NCI-H345 (cell line): ENCODE measurements at places on chromosomes 5 and 9.

DNA sequence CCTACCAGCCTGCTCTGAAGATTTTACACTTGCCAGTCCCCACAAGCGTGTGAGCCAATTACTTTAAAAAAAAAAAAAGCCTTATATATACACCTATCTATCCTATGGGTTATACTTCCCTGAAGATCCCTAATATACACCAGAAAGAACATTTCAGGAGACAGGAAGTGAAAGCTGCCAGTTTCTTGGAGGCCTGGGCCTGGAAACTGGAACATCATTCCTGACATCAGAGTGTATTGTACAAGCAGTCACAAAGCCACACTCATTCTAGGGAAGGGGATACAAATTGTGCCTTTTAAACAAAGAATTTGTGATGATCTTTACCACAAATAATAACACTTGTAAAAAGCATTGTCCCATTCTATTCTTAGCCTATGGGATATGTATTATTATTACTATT is 98.3 kb upstream of the FBN2 start:
- DNase-seq: no peak

DNA sequence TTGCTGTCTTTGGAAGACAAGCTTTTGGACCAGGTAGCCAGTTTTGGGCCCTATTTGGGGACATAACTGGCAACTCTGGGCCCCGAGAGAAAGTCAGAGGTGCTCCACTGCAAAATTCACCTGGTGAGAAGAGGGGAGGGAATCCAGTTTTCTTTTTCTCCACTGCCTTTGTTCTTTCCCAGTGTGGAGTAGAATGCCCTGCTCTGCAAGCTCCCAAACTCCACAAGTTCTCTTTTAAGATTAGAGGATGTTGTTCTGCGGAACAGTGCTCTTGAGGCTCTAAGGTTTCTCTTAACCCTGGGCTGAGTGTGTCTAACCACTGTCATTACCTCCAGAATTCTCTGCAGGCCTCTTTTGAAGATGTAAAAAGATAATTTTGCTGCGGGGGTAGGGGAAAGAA is 25.3 kb downstream of the MACIR start:
- no peak for DNase-seq

DNA sequence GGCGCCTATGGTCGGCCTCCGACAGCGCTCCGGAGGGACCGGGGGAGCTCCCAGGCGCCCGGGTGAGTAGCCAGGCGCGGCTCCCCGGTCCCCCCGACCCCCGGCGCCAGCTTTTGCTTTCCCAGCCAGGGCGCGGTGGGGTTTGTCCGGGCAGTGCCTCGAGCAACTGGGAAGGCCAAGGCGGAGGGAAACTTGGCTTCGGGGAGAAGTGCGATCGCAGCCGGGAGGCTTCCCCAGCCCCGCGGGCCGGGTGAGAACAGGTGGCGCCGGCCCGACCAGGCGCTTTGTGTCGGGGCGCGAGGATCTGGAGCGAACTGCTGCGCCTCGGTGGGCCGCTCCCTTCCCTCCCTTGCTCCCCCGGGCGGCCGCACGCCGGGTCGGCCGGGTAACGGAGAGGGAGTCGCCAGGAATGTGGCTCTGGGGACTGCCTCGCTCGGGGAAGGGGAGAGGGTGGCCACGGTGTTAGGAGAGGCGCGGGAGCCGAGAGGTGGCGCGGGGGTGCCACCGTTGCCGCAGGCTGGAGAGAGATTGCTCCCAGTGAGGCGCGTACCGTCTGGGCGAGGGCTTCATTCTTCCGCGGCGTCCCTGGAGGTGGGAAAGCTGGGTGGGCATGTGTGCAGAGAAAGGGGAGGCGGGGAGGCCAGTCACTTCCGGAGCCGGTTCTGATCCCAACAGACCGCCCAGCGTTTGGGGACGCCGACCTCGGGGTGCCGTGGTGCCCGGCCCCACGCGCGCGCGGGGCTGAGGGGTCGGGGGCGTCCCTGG is 561 bp downstream of the DAPK1 start:
- peak; percentile 9 for DNase-seq

DNA sequence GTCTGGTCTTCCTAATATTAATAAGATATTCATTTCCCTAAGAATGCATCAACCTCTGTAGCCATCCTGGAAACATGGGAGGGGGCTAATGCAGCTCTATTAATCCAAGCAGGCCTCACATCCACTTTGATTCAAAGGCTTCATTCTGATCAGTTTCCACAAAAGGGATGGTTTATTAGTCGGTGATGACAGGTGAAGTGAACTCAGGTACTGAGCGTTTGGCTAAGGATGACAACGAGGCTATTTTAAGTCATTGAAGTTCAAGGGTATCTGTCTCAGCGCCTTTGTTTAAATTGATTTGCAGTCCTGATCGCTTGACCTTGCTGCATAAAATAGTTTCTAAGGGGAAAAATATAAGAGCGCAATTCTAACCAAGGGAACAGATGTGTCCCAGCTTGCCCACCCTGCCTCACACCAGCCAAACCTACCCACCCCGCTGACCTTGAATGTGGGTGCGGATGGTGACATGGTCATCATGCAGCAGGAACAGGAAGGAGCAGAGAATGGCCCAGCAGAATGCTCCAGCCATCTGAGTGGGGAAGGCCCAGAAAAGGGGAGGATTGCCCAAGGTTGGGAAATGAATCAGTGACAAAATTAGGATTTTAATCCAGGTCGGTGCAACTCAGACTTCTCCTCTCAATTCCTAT is 70.5 kb upstream of the ZNF618 start:
- DNase-seq: no peak

DNA sequence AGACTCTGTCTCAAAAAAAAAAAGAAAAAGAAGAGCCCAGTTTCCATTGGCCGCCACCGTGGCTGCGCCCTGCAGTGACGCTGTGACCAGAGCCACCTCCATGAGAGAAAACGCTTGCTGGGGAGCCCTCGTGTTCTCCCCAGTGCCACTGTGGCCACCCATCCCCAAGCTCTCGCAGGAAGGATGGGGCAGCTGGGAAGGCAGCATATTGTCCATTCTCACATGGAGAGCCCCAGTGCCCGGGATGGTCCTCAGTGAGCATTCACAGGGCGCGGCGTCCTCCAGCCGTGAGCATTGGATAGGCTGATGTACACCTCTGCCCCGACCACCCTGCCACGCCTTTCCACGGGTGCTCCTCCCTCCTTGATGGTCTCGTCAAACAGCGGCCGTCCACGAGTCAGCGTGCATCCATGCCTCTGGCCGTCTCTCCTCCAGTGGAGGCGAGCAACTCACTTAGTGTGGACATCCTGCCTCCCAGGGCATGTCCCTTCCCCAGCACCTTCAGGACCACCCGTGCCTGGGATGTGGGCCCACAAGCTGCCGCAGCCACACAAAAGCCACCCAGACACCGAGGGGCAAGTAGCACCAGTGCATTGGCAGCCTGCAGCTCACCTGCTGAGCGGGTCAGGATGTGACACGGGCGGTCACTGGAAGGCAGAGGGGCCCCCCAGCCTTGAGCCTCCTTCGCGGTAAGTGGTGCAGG is 23.4 kb upstream of the SLC6A19 start:
- DNase-seq: no peak

- DNase-seq: no peak
Observed at GRCh38 chr9:107430071-107430470, 59.5 kb downstream of the KLF4 start.

DNA sequence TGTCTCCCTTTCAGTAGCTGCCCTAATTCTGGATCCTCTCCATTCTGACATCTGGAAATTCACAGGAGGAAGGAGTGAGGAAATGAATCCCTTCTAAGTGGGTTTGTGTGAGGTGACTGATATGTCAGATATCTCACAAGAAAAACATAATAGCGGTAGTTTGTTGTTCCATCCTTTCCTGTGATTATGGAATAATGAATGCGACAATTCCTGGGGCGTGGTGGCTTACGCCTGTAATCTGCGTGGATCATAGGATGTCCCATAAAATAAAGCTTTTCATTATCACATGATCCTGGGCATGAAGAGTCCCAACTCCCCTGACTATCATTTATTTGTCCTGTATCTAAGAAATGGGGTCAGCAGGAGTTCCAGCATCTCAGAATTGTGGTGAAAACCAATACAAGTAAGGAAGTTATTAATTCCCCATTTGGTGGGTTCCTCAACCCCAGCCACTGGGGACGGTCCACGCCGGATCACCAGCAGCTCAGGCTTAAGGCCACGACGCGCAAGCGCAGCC is 375 bp upstream of the C5orf24 start:
- no peak for DNase-seq

- no peak for DNase-seq
Observed at GRCh38 chr9:76600007-76600615, 141.1 kb downstream of the GCNT1 start.

DNA sequence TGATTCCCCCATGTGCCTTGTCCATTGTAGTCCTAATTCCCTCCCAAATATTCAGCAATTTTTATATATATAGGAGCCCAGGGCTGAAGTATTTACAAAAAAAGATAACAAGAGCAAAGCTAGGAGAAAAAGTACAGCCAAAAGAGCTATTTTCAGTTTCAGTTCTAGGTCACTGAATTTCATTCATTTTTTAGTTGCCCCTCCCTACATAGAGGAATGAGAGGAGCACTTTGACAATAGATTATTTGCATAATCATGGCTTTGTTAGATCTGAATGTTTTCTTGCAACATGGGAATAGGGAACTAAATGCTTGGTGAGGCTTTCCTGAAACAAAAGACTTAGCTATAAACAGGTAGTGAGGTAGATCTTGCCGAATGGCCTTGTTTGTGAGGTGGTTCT is 15.3 kb upstream of the F2RL2 start:
- no peak for DNase-seq

DNA sequence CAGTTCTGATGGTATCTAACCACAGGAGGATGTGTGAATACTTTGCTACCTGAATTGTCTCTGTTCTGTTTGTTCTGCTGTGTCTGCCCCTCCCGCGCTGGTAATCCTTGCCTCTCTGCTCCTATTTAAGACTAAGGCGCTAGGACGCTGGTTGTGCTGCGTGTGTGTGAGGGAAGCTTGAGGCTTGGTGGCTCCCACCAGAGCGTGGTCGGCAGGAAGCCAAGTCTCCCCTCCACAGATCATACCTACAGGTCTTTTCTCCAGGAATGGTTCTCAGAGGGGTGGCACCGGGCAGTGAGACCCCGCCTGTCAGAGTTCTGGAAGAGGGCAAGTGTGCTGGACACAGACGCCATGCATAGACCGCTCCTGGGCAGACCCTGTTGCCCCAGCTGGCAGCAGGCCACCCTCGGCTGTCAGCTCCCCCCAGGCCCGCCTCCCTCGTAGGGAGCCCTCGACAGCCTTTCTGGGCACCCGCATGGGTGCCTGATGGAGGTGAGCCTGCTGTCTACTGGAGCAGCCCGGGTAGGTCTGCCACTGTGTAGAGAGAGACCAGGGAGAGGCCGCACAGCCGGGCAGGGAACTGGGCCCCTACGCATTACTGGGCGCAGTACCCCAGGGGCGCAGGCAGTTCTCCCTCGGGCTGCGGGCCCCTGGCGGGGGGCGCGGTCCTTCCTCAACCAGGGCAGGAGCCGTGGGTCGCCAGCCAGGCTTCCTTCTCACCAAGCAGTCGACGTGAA is 53.4 kb upstream of the ROR2 start:
- no peak for DNase-seq

DNA sequence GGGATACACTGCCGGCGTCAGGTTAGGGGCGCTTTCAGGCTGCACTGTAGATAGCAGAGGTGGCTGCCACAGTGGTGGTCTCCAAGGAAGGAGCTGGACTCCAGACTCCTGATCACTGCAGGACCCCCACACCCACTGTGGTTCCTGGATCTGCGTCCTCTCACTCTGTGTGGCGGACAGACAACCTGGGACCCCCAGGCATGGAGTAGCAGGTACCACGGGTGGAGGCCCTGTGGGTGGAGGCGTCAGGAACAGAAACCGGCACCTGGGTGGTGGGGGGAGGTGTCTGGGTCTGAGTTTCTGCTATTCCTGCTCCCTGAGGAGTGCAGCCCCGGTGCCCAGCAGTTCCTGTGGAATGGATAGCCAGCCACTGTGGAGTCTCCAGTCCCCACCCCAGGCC is 75.1 kb upstream of the PCAT7 start:
- DNase-seq: no peak

- no peak for DNase-seq
Observed at GRCh38 chr5:178389796-178390195, 157.2 kb upstream of the PHYKPL start.

DNA sequence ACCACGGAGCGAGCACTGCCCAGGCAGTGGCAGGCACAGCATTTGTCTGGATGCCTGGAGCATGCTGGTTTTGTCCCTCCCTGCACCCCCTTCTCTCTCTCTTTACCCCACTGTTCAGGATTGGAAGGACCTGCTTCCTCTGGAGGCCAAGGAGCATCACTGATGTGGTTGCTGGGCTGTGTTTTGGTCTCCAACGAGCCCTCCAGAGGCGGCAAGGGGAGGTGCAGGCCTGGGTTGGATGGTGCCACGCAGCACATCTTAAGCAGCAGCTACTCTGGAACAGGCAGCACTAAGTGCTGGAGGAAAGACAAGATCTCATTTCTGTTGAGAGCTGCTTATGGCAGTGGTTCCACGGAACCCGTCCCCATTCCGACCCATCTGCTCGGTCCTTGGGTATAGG is 139.6 kb downstream of the CMYA5 start:
- no peak for DNase-seq

DNA sequence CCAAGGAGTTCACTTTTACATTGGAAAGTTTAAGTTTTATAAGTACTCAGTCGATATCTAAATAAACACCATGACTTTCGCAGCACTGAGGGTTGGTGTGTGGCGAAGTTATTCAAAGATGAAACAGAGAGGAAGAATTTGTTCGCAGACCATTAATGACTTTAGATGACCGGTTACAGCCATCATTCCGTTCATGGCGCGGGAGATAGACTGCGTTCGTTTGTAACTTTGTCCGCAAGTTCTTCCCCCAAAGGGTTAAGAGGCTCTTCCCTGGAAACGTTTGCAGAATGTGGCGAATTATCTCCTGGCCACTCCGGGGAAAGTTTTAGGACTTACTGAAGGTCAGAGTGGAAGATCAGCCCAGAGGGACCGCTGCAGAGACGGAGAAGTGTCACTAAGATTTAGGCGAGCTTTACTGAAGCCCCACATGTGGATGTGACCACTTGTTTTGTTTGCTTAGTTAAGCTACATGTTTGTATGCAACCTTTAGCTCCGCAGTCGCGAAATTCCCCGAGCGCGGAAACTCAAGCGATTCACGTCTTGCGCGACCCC is 2.2 kb upstream of the FOXD1 start:
- DNase-seq: no peak

DNA sequence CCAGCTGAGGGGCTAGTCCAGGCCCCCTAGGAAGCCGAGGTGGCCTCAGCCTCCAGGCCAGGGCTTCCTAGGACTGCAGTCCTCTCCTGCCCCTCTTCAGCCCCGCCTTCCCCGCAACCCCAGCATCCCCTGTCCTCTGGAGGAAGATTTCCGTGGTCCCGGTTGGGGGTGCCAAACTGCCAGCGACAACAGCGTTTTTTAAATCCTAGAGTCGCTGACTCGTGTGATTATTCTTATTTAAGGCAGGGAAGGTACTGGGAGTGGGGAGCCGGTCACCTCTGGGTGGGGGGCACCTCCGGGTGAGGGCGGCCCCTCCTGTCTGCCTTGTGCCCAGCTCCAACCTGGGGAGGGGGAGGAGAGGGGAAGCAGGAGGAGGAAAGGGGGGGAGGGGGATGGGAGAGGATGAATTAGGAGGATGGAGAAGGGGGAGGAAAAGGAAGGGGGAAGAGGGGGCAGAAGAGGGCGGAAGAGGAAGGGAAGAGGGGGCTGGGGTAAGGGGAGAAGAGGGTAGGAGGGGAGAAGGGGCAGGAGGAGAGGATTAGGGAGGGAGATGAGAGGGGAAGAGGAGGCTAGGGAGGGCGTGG is 173.1 kb upstream of the IER5L start:
- no peak for DNase-seq
